A549 treated with Mapracorat at 1 μM for 4 hours (cell line): ENCODE measurements at places on chromosomes 7 and 10. TPM values are rescaled to one million over a fixed set of nuclear protein-coding genes. Genes with fewer than 3 reads are reported as not detected.

Gene GPR141
- total RNA-seq = not detected in 5 replicates

Gene HTRA1
- 50.8 to 64.4 TPM (median 55.3 TPM) in 5 replicates for total RNA-seq

Gene FAM131B
- 0.27 to 0.49 TPM (median 0.43 TPM) in 5 replicates for total RNA-seq

Gene SPDYE8
- total RNA-seq = not detected in 5 replicates

Gene ATRNL1
- total RNA-seq = 0.14 to 0.58 TPM (median 0.29 TPM) in 5 replicates

Gene PTPRE
- total RNA-seq = 3.3 to 5.9 TPM (median 5.2 TPM) in 5 replicates

Gene CARD11
- total RNA-seq = 1.5 to 2.4 TPM (median 1.6 TPM) in 5 replicates

Gene CFAP43
- 0.14 to 0.36 TPM (median 0.20 TPM) in 5 replicates for total RNA-seq

Gene PRTFDC1
- total RNA-seq = 15.6 to 18.2 TPM (median 16.1 TPM) in 5 replicates

Gene AZGP1
- 0.13 TPM in 1 of 5 replicates, not detected in the others for total RNA-seq

Gene FAM13C
- total RNA-seq = 0.08 to 0.39 TPM (median 0.24 TPM) in 4 of 5 replicates, not detected in the other

Gene OLAH
- total RNA-seq = 0.39 to 1.0 TPM (median 0.51 TPM) in 5 replicates

Gene MSMB
- 0.63 TPM in 1 of 5 replicates, not detected in the others for total RNA-seq

Gene GRM3
- total RNA-seq = not detected in 5 replicates

Gene TUBAL3
- 0.26 to 0.49 TPM (median 0.30 TPM) in 4 of 5 replicates, not detected in the other for total RNA-seq

Gene NUTM2A
- 0.08 TPM in 1 of 5 replicates, not detected in the others for total RNA-seq

Gene PDE1C
- 2.9 to 4.2 TPM (median 3.6 TPM) in 5 replicates for total RNA-seq

Gene PPP1R17
- total RNA-seq = not detected in 5 replicates

Gene BPGM
- 15.2 to 22.0 TPM (median 16.2 TPM) in 5 replicates for total RNA-seq

Gene ADCYAP1R1
- 0.02 to 0.08 TPM (median 0.04 TPM) in 4 of 5 replicates, not detected in the other for total RNA-seq

Gene GIMAP5
- 0.08 TPM in 1 of 5 replicates, not detected in the others for total RNA-seq

Gene ITPRID1
- not detected in 5 replicates for total RNA-seq

Gene CCDC3
- total RNA-seq = 0.98 to 1.4 TPM (median 1.3 TPM) in 5 replicates

Gene ZNF467
- total RNA-seq = 0.86 to 2.1 TPM (median 1.5 TPM) in 5 replicates

Gene DGKI
- 0.22 to 0.63 TPM (median 0.39 TPM) in 5 replicates for total RNA-seq

Gene INSYN2A
- 1.3 to 2.1 TPM (median 1.6 TPM) in 5 replicates for total RNA-seq

Gene BHLHA15
- 0.21 to 0.71 TPM (median 0.43 TPM) in 5 replicates for total RNA-seq
